ENCODE measurements at places on chromosomes 3 and 15.
A peak's percentile ranks its signal among the peaks of the same experiment; 100 is the strongest.

DNA sequence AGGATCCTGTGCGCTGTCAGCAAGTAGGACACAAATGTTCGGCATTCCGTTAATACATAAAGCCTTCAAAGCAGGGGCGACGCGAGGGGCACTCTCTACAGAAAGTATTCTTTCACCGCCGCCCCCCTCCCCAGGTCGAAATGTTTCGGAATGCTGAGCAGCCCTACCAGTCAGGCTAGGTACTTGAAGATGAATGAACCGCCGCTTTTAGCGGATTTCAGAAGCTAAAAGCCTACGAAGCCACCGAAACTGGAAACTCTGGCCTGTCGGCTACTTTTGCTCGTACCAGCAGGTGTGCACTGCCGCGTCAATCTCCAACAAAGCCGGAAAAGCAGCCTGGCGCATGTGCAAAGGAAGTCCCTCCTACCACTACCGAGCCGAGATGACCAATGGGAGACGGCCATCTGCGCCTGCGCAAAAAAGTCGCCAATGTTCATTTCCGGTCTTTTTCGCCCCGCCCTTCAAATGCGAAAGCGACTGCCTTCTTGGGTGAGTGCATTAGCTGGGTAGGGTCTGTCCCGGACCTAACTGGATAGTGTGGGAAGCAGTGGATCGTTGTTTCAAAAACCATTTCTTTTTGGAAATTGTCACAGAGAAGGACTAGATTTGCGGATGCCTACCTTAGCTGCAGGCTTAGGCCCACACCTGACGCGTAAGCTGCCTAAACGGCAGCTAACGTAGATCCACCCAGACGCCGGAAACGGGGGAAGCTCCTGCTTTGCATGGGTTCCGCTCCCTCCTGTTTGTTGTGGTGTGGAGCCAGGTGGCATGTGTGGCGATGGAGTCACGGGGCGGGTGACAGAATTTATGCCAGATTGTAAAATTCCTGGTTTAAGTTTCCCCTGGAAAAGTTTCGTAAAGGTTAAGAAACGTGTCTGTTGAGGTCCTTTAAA, at the start of gene WDR5B:
TSS of gene WDR5B (minus strand) at position 301 of the 893 bp plus-strand sequence. CDS start 534 bp downstream, outside the sequence.
- DNase-seq: peak; percentile 98

DNA sequence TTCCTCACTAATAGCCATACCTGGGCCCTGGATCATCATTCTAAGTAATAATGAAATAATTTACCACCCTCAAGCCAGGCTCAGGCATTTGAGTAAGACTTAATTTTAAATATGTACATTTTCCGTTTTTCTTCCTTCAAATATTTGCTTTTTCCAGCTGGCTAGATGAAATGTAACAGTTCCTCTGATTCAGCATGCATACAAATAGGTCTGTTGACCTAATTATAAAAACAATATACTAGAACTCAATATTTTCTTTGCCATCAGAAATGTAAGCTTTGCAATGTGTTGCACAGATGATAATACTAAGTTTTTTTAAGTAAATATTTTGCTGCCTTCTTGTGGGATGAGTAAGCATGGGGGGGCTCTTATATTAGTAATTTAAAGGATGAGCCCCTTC, 91.6 kb downstream of the FEZF2 start:
- DNase-seq: no peak

- no peak for DNase-seq
These were observed 13.3 kb upstream of the DCLK3 start for GRCh38 chr3:36777424-36778218.

DNA sequence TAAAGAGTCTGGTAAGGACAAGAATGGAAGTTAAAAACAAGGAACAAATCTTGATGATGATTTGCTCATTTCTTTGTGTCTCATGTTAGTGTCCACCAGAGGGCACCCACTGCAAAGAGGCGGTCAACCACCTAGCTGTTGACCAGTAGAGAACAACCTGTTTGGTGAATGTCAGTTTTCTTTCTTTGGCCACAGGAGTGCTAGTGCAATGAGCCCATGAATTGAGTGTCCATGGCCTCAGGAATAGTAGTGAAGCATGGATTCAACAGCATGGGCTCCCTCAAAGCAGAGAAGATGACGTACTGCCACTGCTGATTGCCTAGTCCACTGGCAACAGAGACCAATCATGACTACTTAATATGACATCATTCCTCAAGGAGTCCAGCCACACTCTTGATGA, 10.7 kb upstream of the CNTN6 start:
- no peak for DNase-seq

DNA sequence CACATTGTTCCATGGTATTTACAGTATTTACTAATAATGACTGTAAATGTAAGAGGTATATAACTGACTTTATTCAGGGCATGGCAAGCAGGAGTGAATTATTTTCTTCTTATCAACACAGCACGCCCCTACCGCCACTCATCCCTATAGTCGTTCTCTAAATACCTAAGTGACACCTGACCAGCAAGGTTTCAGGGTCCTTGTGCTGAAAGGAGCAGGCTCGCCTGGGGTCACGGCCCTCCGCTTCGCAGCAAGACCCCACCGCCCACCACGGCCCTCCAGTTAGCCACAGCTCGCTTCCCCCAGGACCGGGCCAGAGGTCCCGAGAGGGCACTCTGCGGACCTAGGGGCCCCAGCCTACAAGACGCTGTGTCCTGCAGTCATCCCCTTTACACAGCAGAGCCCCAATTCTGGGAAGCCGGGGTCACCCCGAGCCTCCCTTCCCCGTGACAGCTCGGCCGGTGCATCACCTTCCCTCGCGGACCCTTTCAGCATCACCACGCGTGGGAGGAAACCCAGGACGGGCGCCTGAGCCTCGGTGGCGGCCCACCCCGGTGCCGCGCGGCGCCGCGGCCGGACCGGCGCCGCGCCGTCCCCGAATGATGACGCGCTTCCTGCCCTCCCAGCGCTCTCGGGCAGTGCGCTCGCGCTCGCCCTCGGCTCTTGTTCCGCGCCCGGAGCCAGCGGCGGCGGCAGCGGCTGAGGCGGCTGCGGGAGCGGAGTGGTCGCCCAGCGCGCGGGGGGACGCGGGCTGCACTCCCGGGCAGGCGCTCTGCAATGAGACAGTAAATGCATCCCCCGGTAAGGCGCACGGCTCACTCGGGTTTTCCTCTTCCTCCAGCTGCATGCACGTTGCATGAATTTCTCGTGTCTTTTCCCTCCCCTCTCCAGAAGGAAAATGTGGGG, 225.1 kb upstream of the C2CD4B start:
- peak; percentile 20 for DNase-seq

- DNase-seq: no peak
These were observed 60.8 kb downstream of the ATP13A5 start for GRCh38 chr3:193317682-193318300.

DNA sequence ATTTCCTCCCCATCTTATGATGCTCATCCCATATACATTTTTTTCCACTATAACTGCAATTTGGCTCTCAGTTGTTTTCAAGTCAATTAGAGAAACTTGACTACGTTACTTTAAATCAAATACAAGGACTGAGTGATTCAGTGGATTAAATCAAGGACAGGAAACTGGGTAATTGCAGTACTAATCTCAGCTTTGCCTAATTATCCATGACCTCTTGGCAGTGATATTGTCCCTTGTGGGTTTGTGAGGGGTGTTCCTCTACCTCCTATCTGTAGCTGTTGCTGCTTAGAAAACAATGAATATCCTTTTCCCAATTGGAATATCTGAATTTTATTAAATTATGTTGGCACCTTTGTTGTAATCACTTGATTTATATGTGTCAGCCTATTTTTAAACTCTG, 79.4 kb downstream of the ZPLD1 start:
- DNase-seq: no peak

DNA sequence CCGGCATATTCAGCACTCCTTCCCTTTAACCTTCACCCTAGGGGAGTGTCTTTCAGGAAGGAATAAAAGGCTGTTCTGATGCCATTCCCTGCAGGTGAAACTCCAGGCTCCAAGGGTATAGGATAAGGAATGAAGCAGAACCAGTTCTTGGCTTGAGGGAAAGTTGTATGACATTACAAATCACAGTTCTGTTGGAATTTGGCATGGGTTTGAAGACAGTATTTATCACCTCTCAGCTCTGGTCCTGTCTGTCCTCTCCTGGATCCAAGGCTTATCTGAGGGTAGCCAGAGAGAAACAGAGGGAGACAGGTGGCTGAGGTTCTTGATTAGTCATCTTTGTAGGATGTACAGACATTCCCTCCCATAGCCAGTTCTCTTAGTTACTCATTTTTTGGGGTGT, 37.1 kb downstream of the RAB11A start:
- DNase-seq: no peak

DNA sequence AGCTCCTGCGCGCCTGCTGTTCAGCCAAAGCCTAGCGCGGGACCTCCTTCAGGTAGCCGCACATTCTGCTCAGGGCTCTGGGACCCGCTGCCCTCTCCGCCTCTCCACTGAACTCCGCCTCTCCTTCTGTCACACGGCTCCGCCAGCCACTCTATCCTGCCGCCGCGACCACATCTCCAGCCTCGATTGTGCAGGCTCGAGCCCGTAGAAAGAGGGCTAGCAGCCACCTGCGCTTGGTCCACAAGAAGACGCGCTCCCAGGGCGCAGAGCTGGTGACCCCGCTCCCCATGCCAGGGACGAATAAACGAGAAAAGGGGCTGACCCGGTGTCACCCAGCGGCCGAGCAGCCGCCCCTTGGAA, 1.1 kb upstream of the VIPR1 start:
- DNase-seq: no peak

DNA sequence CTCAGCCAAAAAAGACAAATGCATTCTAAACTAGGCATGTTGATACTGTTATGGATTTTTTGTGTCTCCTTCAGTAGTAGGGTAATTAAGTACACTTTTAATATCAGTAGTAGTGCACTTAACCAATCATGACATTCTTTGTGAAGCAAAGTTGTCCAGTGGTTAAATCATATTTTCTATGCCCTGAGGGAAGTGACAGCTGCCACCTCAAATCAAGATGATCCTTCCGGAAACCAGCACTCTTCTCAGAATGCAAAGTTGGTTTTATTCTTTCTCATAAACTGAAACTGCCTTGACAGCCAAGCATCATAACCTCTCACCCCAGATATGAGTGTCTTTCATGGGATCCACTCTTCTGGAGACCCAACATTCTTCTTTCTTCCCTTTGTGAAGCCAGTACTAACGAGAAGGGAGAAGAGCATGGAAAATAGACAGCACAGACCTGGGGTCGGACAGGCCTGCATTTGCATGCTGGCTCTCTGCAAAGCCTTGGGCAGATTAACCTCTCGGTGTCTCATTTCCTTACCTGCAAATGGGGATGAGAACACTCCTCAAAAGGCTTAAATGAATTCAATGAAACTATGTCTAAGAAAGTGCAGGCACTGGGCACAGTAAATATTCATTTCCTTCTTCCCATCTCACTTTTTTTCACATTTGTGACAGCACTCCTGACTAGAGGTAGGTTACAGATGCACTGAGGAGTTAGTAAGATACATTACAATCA, 13.2 kb downstream of the AAGAB start:
- DNase-seq: no peak

DNA sequence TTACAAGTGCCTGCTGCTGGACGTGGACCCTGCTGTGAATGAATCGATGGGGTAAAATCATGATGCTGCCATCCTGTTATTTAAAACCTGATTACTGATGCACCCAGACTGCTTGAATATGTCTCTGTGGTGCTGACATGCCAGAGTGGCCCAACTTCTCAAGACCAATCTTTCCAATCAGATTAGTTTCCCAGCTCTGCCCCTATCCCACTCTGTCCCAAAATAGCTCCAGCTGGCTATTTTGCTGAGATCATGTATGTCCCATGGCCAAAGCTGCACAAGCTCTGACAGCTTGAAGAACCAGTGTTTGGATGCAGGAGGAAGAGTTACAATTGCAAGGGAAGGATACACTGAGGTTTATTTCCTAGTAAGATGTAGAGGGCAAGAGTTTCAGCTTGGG, 153.6 kb downstream of the TMEM108 start:
- DNase-seq: no peak

DNA sequence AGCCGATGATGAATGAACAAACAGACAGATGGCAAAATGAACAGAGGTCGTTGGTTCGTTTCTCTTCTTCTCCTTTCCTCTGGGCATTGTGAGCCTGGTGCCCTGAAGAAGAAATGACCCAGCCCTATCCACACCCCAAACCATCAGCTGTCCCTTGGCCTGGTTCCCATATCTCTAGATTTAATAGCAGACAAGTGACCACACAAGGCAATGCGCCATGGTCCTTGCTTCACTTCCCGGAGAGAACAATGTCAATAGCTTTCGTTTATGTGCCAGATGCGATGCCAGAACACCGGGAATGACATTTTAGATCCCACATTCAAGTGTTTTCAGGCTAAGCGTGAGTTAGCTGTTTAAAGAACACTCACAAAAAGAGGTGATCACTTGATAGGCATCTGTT, 17.7 kb downstream of the POC1A start:
- DNase-seq: no peak

DNA sequence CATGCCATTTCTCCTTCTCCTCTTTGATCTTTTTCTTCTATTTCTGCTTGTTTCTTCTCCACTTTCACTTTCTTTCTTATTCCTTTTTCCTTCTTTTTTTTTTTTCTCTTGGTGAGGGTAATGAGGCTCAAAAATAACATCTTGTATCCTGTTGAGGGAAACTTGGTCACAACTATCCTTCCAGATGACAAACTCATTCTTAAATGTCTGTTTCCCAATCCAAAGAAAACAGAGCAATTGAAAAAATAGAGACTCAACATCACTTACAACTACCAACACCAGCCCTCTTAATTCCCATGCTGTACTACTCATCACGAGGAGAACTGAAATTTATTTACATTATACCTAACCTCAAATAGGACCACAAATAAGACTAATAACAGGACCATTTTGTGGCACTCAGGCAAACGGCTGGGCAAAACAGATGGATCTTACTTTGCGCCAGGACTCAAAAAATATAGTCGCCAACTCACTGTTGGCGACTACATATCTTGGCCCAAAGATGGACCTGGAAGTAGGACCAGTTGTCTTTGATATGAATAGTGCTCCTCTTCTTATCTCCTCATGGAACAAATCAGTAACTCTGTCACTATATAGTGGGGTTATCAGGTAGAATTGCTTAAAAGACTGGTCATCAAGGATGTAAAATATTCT, 343.9 kb downstream of the ZBTB20 start:
- DNase-seq: no peak

- DNase-seq: no peak
These were observed 79.8 kb downstream of the RFTN1 start for GRCh38 chr3:16433701-16434151.

GRCh38 chr3:100536093-100536492, 43.7 kb downstream of the TMEM45A start:
- DNase-seq: no peak

GRCh38 chr15:69724333-69724732, 271.7 kb downstream of the RPLP1 start:
- DNase-seq: no peak

DNA sequence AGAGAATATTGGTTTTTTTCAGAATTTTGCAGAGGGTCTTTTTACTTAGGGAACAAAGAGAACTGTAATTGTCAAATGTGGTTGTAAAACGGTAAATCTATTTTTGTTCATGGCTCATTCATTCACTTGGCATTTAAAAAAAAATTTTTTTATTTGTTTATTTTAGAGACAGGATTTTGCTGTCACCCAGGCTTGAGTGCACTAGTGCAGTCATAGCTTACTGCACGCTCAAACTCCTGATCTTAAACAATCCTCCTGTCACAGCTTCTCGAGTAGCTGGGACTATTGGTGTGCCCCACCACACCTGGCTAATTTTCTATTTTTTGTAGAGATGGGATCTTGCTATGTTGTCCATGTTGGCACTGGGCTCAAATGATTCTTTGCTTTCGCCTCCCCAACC, 301.8 kb downstream of the LPP start:
- DNase-seq: no peak

GRCh38 chr3:188518416-188518815, 364.5 kb downstream of the LPP start:
- no peak for DNase-seq

- no peak for DNase-seq
These were observed 130.2 kb downstream of the CHSY1 start for GRCh38 chr15:101121511-101122090.

All from stimulated activated CD8-positive, alpha-beta memory T cell treated with anti-CD3 and anti-CD28 coated beads, Interleukin-2, amount 100 ng/mL, for 1 hour (primary cell).